ENCODE measurements at places on chromosomes 11 and 22.

DNA sequence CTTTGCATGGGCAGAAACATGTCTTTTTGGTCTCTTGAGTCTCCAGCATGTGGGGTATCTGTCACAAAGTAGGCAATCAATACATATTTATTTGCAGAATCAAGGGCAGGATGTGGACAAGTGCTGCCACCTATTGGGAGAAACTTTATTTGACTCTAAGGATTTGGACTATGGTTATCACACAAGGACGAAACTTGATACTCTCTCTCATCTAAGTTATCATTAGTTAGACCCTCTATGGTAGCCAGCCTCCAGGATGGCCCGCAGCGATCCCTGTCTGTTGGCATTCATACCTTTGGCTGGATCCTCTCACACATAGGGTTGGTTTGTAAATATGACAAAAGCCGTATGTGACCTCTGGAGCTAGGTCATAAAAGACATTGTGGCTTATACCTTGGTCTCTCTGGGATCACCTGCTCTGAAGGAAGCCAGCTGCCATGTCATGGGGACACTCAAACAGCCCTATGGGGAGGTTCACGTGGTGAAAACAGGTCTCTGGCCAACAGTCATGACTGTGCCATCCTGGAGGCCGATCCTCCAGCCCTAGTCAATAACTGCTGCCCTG lies 1.1 kb upstream of the FBXO7 start:
- peak; percentile 68 for DNase-seq

- DNase-seq: no peak
Observed at GRCh38 chr22:45424241-45424731, 10.8 kb downstream of the RIBC2 start.

DNA sequence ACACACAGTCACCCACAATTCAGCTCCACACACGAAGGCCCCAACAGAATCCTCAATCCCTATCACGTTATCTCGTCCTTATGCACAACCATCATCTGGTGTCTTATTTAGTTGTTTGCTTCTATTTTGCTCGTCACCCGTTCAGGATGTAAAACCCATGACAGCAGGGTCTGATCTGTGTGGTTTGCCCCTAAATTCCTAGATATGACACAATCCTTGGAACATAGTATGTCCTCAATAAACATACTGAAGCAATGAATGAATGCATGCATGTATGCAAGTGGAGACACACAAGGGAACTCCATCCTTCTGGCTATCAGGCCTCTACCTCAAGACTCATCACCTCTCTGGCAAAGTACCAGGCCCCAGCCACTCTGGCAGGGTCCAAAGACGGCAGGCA lies 20.2 kb downstream of the STARD10 start:
- no peak for DNase-seq

DNA sequence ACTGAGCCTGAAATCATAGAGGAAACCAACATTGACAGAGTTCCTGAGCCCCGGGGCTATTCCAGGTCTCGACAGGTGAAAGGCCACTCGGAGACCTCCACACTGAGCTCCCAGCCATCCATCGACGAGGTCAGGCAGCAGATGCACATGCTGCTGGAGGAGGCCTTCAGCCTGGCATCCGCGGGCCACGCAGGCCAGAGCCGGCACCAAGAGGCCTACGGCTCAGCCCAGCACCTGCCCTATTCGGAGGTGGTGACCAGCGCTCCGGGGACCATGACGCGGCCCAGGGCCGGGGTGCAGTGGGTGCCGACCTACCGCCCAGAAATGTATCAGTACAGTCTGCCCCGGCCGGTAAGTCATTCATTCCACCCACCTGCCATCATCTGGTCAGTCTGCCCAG lies 54.9 kb downstream of the C11orf91 start:
- no peak for DNase-seq

DNA sequence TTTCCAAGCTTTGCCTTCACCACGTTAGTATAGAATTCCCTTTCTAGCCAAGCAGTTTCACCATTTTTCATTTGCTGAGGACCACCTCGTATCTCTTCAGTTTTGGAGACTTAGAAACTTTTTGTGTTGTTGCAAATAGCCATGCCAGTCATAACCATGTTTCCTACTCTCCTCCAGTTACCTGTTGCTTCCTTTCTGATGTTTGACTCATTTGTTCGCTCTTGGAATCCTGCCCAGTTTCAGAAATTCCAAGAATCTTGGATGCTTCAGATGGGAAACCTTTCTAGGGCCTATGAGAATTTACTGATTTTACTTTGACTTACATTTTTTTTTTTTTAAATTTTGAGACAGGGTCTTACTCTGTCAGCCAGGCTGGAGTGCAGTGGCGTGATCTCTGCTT lies 65.4 kb downstream of the PPP6R3 start:
- DNase-seq: no peak

DNA sequence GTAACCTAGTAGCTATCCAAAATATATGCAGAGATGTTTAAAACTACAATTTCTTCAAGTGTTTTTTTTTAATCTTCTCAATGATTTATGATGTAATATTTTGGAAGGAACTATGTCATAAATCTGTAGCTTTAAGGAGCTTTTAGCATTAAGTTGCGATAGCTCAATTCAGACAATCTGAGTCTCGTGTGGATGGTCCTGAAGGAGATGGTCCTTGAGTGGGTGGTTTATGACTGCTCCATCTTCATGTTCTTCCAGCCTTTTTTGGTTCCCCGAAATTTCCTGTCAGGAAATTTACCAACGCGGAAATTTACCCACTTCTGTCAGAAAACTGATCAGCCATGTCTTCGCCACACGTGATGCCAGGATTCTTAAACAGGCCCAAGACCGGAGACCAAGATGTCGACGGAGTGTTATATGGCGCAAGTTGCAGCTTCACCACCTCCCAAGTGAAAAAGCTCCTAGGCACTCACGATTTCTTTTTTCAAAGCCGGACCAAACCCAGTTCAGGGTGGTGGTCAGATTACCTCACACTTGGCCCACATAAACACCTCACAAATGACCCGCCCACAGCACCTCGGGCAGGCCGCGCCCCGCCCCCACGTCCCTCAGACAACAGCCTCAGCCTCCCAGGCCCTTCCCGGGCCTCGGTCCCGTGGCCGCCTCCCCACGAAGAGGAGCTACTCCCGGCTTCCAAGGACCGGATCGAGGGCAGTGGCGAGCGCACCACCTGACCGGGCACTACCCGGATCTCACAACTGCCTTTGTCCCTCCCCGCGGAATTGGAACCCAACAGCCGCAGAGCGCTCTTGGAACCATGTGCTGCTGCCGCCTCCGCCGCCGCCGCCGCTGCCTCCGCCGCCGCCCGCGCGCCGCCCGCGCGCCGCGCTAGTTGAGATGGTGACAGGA lies at the start of gene MORC2:
Gene MORC2, minus strand, starts transcription at position 760 of the 909 bp plus-strand sequence. CDS start 885 bp downstream, outside the sequence.
- DNase-seq: peak; percentile 20
